ENCODE measurements at places on chromosomes 16 and 17. TPM values are rescaled to one million over a fixed set of nuclear protein-coding genes. Genes with fewer than 3 reads are reported as not detected.

UTS2R gene
- 0.94 TPM for total RNA-seq

SLC35B1 gene
- 58.9 TPM for total RNA-seq

PDK2 gene
- 16.2 TPM for total RNA-seq

KRTAP16-1 gene
- total RNA-seq, result not detected

GRAPL gene
- 0.55 TPM for total RNA-seq

- peak; percentile 33 for DNase-seq
Measured at GRCh38 chr17:40065769-40066510, 3.2 kb downstream of the THRA start.

GRCh38 chr17:76398523-76399174 lies 14.2 kb downstream of the SPHK1 start:
- DNase-seq, result no peak

GRCh38 chr17:73740370-73740769 lies 96.1 kb upstream of the SDK2 start:
- no peak for DNase-seq

DNA sequence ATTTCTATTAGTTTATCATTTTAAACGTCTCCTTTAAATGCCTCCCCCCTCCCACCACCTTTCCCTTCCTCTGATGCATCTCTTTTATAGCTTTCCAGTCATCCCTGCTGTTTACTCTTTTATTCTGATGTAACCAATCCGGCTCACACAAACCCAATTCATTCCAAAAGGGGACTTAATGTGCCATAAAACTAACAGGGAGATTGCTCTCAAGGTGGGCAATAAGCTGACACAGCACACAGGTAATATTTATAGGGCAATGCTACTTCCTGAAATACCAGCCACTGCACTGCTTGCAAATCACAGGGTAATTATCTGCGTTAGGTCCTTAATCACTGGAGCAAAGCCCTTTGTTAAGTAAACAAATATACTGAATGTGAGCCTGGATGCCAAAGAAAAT lies 23.3 kb upstream of the CA10 start:
- no peak for DNase-seq

- DNase-seq, result no peak
Measured at GRCh38 chr17:50715471-50715870, 3.9 kb upstream of the LUC7L3 start.

- DNase-seq, result no peak
Measured at GRCh38 chr17:6028294-6028693, 41.9 kb upstream of the WSCD1 start.

DNA sequence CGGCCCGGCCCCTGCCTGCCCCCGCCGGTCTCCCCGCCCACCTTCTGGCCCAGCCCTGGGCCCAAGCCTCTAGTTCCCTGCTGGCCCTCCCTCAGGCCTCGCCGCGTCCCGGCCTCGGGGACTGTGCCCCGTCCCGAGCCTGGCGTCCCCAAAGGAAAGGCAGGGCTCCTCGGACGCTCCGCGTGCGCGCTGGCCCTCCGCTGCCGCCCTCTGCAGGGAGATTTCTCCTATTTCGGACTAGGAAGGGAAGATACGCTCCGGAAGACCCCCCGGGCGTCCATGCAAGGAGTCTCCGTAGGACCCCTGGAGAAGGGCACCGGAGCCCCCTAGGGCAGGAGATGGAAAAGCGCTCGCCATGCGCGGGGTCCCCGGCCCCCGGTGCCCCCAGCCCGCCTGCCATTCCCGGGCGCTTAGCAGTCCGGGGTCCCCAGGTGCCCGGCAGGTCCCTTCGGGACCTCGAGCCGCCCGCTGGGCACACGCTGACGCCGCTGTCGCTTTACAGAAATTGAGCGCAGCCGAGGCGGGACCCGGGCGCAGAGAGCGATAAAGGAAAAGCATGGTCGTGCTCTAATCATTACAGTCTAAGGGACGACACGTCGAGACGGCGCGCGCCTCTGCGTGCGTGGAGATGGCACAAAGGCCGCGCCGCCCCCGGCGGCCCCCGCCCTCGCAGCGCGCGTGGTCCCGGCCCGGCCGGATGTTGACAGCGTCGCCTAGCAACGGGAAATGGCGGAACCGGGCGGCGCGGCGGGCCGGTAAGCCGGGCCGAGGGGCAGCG lies at the start of gene CCDC40:
Gene CCDC40 (plus strand): TSS at position 706 of the 778 bp plus-strand sequence. CDS start 21 bp downstream, at position 727.
- DNase-seq, result peak; percentile 90

DNA sequence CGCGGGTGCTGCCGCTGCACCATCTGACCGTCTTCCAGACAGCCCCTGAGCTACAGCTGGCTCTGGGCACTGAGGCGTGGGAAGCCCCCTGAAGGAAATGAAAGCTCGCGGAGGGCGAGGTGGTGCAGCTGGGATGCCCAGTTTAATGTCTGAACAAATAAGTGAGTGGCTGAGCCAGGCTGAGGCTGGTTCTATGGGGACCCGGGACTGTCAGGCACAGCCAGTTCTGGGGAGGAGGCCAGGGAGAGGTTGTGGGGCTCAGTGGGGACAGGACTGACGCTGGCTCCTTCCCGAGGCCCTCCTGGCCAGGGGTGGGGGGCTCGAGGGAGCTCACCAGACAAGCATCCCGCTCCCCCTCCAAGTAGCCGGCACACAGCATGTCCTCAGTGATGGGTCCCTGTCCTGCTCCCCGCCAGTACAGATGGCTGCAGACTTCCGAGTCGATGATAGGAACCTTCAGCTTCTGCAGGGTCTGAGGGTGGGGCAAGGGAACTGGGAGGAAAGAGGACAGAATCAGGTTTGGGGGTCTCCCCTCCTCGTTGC lies 4.4 kb downstream of the PRSS22 start:
- no peak for DNase-seq

DNA sequence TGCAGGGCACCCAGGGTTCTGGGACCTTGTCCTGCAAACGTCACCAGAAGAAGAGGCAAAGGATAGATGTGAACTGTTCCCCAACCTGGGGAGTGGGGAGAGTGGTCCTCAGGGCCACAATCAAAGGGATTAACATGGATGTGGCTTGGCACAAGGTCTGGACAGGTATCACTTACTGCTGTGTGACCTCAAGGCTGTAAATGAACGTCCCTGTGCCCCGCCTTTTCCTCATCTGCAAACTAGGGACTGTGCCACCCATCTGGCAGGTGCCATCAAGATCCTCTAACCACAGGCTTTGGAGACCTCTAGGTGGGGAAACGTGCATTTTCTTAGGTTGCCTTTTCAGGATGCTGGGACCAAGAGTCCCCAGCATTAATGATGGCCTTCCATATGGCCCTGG lies 25.1 kb downstream of the SLC5A10 start:
- DNase-seq, result no peak

DNA sequence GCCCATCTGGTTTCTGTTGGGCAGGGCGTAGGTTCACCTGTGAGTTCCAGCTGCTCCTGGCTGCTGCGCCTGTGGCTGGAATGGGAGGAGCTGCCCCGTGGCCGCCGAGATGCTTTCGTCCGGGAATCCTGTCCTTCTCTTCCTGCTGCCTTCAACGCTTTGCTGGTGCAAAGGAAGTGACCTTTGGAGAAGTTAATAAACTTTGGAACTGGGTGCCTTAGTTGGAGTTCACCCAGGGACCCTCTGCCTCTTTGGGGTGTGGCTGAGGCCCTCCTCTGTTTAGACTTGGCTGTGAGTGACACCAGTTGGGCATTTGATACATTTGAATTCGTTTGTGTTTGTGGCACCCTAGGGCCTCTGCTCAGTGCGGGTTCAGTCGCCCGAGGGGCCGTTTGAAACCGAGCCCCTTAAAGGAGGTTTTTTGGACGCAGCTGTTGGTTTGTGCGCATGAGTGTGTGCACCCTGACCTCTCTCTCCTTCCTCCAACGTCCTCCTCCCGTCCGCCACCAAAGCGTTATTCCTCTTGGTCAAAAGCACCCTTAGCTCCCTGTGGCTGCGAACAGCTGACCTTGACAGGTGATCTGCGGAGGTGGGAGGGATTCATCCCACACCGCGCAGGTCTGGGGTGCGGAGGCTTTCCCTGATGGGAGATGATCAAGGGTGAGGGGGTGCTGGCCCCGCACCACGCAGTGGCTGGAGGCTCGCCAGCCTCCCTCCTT lies 9.0 kb upstream of the SECTM1 start:
- no peak for DNase-seq

DNA sequence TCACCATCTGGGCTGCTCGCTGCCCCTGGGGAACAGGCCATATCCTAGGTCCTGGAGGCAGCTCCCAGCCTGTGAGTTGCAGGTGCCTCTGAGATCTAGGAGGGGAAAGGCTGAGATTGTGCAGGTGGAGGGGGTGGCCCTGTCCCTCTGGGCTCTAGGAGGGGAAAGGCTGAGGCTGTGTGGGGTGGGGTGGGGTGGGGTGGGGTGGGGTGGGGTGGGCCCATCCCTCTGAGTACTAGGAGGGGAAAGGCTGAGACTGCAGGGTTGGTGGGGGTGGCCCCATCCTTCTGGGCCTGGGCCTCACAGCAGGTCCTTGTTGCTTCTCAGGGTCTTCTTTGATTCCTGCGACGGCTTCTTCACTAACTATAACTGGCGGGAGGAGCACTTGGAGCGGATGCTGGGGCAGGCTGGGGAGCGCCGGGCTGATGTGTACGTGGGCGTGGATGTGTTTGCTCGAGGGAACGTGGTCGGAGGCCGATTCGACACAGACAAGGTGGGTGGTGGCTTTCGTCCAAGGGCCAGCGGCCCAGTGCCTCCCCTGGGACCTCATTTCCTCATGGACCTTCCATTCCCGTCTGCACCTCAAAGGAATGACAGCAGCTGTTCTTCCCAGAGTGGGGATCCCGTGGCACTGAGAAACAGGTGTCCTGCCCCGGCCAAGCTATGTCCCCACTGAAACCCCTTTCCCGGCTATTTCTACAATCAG lies 7.1 kb downstream of the ENGASE start:
- DNase-seq, result no peak

DNA sequence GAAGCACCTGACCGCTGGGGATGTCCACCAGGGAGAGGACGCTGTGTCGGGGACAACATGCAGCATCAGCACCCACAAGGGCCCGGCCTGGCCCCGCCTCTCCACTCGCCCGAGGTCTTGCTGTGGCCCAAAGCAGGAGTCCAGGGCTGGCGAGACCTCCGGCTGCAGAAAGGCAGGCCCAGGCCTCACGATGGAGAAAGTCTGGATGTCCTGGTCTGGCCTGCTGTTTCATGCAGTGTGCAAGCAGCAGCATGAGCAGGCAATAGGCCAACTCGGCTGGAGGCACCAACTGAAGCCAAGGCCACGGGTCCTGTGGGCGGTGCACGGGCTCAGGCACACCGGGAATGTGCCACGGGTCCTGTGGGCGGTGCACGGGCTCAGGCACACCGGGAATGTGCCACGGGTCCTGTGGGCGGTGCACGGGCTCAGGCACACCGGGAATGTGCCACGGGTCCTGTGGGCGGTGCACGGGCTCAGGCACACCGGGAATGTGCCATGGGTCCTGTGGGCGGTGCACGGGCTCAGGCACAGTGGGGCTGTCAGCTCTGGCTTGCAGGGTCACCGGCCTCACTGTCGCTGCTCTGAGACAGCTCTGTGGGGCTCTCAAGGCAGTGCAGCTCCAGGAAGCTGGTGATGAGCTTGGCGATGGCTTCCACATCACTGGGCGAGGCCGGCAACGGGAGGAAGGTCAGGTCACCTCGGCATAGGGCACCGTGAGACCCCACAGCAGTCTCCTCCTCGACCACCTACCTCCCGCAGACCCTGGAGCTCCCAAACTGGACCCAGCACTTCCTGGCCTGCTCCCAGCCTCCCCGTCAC lies 6.9 kb downstream of the CYBC1 start:
- no peak for DNase-seq

- DNase-seq, result peak; percentile 67
Measured at GRCh38 chr16:2500430-2500917, 13.3 kb upstream of the ATP6V0C start.

- no peak for DNase-seq
Measured at GRCh38 chr16:55754056-55754455, 78.8 kb downstream of the CES1 start.

DNA sequence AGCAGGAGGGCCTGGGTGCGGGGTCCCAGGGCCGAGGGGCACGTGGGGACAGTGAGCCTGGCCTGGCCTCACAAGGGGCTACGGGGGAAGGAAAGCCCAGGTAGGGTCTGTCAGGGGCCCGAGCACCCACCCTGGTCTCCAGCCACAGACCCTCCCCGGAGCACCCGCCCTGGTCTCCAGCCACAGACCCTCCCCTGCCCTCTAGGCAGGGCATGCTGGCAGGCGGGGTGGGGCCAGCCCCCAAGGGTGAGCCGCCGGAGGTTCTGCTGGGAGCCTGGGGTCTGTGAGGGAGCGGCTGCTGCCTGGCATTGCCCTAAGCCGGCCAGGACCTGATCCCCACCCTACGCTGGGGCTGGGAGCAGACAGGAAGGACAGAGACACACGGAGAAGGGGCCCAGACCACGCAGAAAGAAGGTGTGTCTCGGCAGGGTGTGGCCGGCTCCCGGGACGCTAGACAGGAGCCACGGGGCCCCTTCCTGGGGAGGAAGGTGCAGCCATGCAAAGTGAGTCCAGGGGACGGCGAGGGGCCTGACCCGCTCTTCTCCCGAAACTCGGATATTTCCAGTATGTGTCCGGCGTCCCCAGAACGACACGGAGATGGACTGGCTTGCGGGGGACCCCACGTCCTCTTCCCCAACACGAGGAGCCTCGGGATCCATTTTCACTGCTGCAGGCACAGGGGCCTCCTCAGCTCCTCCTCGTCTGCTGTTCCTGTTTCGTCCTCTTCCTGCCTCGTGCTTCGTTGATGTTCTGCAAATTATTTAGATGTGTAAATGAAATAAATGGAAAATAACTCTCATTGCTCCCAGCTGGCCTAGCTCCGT lies 15.5 kb downstream of the UTS2R start:
- DNase-seq, result no peak

DNA sequence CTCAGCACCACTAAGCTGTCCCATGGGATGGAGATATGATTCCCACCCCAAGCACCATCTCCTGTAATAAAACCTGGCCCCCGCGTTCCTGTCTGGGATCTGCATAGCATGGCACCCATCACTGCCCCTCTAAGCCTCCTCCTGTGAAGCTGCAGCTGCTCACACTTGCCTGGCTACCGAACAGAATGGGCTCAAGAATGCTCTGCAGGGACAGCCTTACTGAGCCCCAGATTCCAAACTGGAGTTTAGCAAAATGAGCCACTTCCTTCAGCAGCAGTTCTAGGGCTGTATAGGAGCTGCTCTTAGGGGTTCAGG lies 256.1 kb downstream of the CPPED1 start:
- DNase-seq, result no peak

Measured in H9 (cell line).